ENCODE measurements at places on chromosomes 5 and 9.

DNA sequence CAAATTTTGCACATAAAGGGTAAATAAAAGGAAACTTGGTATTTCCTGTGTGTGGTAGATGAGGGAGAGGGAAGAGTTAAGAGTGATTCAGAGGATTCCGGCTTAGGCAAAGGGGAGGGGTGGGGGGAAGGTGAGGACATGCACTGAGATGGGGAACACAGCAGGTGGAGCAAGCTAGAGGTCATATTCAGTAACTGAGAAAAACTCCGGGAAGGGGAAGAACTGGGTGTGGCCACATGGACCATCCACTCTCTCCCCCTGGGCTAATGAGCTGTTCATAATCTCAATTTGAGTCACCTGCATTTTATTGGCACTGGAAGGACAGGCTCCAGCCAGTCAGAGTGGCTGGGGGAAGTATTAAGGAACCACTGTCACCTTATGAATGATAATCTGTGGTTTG, 45.1 kb upstream of the UGCG start:
- no peak for DNase-seq

DNA sequence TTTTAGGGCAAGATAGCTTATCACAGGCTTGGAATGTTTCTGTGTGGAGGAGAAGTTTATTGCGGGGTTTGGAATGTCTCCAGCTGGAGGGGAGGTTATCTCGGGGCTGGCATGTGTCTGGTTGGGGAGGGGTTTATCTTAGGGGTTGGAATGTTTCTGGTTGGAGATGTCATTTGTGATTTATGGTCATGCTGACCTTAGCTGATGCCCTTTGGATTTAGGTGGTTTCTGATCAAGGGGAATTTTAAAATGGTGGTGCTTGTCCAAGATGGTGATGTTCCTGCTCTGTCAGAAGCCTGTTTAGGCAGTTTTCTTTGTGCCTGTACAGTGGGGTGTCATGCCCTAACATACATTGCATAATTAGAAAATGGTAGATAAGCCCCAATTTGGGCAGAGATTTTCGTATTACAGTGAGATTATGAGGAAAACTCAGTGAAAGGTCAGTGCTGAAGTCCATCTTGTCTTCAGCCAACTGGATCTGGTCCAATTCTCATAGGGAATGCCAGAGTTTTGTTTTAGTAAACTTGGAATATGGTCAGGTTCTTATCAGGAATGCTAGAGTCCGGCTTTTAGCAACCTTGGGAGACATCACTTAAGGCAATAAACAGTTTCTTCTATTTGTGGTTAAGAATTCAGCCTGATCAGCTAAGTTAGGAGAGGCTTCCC, 14.3 kb downstream of the CDK20 start:
- DNase-seq: no peak

DNA sequence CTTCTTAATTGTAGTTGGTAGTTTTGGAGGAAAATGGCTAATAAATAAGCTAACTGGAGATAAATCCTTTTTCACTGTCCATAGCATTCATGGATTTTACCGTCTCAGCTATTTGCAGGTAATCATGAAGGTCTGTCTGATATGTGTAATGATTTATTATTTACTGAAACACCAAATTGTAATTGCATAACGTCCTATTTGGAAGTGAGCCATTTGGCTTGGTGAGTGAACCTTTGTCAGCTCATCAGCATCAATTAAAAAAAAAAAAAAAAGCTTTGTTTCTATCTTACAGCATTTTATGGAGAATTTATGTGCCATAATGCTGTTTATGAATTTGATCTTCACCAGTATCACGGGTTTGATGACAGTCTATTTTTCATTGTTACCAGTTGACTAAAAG, 20.2 kb downstream of the RECK start:
- DNase-seq: no peak

DNA sequence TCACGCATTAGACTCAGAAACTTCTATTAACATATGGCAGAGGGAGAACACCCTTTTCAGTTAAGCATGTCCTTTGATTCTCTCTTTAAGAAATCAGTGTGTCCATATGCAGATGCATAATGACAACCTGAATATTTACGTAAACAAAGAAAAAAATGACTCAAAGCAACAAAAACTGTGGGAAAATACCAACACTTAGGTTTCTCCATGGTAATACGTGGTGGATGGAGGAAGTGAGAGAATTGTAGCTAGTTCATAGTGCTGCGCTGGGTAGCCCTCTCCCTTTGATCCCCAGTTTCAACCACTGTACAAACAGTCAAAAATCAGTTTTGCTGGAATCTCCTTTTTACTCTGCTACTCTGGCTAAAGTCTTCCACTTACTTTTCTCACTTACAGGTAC, 2.0 kb upstream of the MAP3K1 start:
- no peak for DNase-seq

GRCh38 chr5:59745415-59745863, 148.1 kb downstream of the PDE4D start:
- DNase-seq: no peak

- DNase-seq: no peak
These were observed 132.9 kb upstream of the GRIA1 start for GRCh38 chr5:153357493-153358112.

GRCh38 chr5:113808956-113809355, 295.5 kb downstream of the YTHDC2 start:
- DNase-seq: no peak

- no peak for DNase-seq
These were observed 10.7 kb upstream of the NTNG2 start for GRCh38 chr9:132151118-132151517.

DNA sequence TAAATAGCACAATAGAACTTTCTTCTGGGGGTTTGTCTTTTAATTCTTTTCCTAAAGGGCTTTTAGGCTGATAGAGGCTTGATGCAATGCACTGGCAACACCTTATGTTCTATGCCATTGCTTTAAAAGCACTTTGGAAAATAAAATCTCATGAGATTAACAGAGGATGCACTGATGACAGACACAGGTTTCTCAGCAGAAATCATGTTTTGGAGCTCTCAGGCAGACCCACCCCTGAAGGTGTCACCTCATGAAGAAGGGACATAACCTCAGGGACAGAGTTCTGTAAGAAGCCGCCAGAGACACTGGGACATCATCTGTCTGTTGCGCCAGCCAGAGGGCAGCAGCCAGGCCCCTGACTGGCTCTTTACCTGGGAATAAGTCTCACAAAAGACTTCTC, 27.7 kb downstream of the SLC22A5 start:
- no peak for DNase-seq

- DNase-seq: no peak
These were observed 174.1 kb upstream of the RFX3 start for GRCh38 chr9:3699883-3700282.

DNA sequence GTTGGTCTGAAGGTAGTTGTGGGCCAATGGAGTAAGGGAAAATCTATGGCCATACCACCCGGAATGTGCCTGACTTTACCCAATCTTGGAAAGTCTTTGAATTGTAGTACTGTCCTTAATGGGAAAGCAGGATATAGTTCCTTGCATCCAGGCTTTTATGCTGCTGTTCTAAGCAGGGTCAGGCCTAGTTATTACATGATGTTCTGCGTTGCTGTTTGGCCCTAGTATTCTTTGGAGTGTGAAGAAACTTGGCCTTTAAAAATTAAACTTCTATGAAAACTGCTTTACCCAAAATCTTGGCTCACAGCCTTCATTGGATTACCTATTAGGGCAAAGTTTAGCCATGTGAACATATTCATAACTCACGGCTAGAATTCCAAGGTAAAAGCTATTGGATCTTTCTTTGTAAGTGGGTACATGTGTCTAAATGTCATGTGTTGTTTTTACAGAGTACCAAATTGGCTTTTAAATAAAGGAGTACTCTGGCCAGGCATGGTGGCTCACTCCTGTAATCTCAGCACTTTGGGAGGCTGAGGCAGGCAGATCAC, 211.1 kb downstream of the DTWD2 start:
- no peak for DNase-seq

DNA sequence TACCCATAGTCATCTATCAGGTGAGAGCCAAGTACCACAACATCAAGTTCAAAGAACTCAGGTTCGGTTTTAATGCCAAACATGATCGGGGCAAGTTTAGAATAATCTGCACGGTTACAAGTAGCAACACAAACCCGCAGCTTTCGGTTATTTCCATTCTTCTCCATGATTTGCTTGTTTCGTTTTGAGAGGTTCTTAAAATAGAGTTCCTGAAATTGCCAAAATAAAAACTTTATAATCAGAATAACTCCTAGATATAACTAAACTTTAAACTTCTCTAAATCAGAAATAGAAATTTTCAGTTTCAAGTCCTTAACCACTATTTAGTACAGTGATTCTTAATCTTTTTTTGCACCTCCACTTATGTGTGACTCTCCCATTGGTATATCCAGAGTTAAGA, 9.1 kb downstream of the GNE start:
- no peak for DNase-seq

DNA sequence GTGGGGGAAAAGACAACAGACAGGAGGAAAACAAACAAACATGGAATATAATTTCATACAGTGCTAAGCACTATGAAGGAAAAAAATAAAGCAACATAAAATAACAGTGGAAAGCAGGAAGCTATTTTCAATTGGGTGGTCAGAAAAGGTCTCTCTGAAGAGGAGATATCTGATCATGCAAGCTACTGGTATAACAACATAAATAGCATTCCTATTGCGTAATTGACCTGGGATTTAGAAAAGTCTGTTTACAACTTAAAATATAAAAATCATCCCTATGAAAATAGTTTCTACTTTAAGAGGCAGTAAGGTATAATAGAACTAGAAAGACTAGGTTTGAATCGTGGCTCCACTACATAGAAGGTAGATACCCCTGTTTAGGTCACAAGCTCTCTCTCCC, 61.4 kb downstream of the FBXW11 start:
- DNase-seq: no peak

DNA sequence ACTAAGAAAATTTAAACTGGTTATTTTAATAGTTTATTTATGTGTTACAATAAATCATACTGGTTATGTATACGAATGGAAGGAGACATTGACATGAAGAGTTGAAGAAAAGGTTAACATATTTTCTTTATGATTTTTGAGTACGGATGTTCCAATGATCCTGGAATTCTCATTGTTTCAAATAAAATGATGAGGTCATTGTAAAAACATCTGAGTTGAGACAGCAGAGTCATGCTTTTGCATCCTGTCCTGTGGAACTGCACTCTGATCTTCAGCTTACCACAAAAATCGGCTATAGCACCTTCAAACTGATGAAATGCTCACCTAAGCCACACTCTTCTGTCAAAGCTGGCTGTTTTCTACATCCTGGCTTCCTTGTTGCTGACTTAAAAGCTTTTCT, 67.8 kb downstream of the PTCD2 start:
- no peak for DNase-seq

DNA sequence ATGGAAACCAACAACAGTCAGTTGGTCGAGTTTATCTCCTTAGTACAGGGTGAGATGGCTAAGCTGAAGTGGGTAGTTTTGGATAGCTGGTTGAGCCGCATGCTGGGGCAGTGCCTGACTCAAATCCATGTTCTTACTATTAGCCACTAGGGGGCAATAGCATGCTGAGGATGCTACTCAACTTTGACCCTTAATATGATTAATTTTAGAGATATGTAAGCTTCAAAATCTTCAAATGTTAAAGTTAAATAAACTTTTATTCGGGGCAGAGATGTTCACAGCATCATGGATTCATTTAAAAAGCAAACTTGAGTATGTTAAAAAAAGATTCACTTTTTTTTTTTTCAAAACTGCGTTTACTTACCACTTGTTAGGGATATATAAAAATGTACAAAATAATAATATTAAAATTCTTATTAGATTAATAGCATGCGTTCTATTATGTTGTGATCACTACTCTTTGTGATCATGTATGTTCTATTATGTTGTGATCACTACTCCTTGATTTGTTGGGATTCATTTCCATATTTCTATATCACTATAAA, 57.0 kb downstream of the C9orf153 start:
- DNase-seq: no peak

DNA sequence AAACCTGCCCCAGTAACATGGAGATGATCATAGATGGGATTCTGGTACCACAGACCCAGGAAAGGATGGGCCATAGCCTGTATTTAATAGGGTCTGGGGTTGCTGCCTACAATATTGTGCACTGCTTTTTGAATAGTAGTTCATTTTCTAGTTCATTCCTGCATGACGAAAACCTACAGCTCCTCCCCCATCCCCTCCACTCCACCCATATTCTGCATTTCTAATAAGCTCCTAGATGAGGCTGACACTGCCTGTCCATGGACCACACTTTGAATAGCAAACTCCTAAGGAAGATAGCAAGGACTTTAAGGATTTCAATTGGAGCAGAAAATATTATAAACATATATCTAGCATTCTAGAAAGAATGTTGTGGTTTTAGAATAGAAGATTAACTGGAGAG, 75.5 kb downstream of the ISOC1 start:
- DNase-seq: no peak

- DNase-seq: no peak
These were observed 229.1 kb upstream of the TBCA start for GRCh38 chr5:78005021-78005785.
